ENCODE measurements at places on chromosomes 16 and 17.
A peak's percentile ranks its signal among the peaks of the same experiment; 100 is the strongest.

DNA sequence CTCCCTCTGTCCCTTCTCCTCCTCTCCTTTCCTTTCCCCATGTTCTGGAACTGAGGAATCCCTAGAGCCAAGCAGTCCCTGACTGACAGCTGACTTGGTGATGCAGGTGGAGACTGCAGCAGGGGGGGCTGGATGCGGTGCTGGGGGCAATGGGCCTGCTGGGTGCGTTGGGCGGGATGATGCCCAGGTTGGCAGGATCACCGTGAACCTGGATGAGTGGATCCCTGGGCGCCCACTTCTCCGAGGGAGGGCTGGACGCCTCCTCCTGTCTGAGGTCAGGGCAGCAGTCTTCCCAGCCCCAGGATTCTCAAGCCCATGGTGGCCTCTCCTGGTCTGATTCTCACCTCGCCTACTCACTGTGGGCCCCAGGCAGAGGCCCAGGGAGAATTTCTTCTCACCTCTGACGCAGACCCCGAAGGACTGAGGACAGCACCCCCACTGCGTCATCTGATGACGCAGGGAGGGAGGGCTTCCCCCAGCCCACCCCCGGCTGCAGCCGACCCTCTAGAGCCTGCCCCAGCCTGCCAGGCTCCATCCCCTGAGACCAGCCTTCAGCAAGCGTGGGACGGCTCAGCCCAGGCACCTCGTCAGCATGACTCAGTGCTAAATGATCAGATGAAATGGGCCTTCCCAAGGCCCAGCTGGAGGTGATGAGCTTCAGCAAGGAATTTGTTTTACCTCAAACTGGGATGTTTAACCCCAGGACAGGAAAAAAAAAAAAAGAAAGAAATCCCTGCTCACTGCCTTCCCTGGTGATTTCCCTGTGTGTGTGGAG, 188.0 kb upstream of the TNRC6C start:
- no peak for DNase-seq

DNA sequence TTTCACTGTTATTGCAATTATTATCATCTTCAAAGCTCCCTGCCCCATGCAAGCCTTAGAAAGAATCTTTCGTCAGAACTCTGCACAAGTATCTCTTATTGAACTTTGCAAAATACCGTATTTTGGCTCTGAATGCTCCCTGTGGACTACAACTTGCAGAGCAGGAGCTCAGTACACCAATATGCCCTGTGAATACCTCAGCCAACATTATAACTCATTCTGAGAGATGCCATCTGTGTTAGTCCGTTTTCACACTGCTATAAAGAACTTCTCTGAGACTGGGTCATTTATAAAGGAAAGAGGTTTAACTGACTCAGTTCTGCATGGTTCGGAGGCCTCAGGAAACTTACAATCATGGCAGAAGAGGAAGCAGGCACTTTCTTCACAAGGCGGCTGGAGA, 87.2 kb upstream of the XYLT1 start:
- DNase-seq: no peak

DNA sequence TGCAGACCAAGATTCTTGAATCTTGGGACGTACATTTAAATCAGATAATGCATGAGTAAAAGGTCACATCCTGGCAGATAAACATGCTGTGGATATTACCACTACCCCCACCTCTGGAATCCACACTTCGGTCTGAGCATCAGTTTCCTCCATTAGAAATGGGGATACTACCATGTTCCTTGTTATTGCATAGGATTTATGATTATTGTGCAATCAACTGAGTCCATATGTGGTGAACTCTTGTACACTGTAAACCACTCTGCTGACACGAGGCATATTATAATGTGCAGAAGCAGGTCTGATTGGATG, 108.7 kb downstream of the VAT1L start:
- DNase-seq: no peak

- no peak for DNase-seq
Observed at GRCh38 chr16:48546774-48547173, 63.2 kb downstream of the N4BP1 start.

DNA sequence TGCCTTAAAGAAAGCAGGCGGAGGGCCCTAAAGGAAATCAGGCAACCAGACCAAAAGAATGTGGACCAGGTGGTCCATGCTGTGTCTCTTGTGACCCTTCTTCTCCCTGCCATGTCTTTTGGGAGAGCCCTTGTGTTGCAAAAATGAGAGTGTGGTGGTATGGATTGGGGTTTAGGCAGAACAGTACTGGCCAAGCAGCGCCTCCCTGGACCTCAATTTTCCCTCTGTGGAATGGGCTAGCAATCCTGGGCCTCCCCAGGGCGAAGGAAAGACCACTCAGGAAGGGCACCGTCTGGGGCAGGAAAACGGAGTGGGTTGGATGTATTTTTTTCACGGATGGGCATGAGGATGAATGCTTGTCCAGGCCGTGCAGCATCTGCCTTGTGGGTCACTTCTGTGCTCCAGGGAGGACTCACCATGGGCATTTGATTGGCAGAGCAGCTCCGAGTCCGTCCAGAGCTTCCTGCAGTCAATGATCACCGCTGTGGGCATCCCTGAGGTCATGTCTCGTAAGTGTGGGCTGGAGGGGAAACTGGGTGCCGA, 7.6 kb upstream of the NLRC5 start:
- DNase-seq: no peak

GRCh38 chr16:30748634-30749445, 615 bp downstream of the PHKG2 start:
- DNase-seq: peak; percentile 11

GRCh38 chr17:62898239-62898864, 67.7 kb upstream of the TANC2 start:
- no peak for DNase-seq

GRCh38 chr17:5354310-5354709, 65.2 kb downstream of the NUP88 start:
- no peak for DNase-seq

- DNase-seq: no peak
Observed at GRCh38 chr16:18836702-18837101, 35.4 kb upstream of the ARL6IP1 start.

All from CD4-positive, alpha-beta T cell treated with Interleukin-4 for 4 hours (primary cell).